8988T (cell line): ENCODE measurements at places on chromosomes 12 and 14.
A peak's percentile ranks its signal among the peaks of the same experiment; 100 is the strongest.

GRCh38 chr12:5073853-5074252 lies 30.2 kb downstream of the KCNA5 start:
- no peak for DNase-seq

- no peak for DNase-seq
These were observed 98.4 kb downstream of the RMST start for GRCh38 chr12:97560786-97561618.

DNA sequence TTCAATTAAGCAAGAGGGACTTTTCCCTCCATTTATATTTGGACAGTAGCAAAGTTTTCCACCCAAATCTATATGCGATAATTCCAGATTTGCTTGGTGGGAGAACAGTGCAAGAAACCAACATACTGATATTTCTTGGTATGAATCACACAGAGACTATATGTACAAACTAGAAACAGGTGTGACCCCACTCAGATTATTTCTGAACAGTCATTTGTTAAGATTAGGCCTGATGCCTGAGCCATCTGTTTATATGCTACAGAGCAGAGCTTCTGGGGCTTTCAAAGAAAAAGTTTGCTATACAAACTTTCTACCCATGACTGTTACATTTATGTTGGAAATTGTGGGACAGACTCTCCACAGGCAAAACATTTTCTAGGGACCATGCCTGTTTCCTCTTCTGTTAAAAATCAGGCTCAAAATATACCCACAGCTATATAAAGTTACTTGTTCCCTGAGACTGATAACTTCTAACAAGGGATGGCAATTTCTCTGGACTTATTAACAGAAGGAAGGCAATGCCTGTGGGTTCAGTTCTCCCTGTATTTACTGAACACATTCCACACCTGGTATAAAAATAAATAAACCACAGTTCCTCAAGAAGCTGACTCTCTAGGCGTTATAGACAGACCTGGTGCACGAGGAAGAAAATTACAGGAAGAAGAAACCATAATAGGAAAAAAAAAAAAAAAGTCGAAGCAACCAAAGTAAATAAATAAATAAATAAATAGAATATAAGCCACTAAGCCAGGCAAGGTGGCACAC lies 8.0 kb downstream of the PTPN21 start:
- no peak for DNase-seq

DNA sequence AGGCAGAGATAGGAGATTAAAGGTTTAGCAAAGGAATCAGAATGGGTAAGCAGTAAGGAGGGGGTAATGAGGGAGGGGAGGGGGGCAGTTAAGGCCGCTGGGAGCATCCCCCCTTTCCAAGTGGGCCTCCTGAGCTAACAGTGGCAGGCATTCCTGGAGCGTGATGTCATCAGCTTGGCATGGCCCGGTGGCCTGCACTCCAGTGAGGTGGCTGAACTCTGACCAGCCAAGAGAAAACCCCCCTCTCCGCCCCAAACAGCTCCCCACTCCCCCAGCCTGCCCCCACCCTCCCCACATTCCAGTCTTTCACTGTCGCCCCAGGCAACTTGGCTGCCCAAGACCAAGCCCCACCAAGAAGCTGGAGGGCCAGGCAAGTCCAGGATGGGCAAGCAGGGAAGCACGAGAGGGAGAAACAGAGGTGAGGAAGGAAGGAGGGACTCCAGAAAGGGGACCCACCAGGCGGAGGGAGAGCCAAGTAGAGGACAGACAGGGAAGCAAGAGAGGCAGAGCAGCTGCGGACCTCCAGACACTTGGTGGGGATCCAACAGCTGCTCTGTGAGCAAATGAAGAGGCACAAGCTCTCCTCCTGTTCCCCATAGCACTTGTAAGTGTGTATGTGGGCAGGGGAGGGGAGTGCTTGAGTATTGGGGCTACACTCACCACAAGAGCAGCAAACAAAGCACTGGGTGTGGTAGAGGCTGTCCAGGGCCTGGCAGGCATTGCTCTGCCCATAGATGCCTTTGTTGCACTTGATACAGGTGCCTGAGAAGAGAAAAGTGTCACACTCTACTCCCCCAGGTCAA lies 4.5 kb downstream of the AJUBA start:
- DNase-seq = peak; percentile 68

- no peak for DNase-seq
These were observed 357.1 kb downstream of the BCL11B start for GRCh38 chr14:98914942-98915341.

DNA sequence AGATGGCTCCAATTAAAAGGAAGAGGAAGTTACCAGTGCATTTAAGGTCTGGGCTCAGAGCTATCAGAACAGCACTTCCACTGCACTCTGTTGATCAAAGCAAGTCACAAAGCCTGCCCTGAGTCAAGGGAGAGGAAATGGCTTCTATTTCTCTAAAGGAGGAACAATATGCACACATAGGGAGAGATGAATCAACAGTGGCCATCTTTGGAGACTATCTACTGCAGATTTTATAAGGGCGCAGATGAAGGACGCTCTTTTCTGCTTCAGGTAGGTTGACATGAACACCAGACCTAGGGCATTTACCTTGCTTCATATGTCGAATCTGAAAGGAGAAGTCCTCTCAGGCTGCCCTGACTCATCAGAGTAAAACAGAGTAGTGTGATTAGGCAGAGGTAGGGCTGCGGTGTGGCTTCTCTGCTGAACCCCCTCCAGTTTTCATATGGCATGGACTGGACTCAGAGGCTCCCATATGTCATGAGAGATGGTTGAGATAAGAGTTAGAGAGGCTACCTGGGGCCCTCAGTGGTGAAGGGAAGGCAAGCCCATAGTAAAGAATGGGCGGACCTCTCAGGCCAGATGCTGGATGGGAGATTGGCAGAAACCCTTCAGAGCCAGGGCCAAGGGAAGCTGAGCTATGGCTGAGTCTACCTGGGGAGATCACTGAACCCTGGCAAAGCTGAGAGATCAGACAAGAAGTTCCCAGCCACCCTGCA lies 84.4 kb downstream of the ARF6 start:
- DNase-seq = no peak

- no peak for DNase-seq
These were observed 378.4 kb downstream of the CCDC91 start for GRCh38 chr12:28568704-28569103.

DNA sequence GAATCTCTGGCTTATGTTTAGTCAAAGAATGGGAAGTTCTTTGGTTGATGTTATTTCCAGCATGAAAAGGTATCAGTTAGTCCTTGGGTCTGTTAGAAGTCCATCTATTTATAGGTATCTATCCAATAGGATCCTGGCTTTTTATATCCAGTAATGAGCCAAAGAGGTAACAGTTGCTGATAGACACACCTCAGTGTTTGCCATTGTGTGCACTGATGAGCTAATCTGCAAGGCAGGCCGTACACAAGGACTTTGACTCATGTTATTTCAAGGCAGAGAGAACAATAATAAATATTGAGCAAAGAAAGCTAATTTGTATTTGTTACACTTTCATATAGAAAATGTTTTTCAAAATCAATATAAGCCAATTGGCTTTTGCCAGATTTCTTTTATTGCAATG lies 56.4 kb downstream of the GLT1D1 start:
- no peak for DNase-seq

DNA sequence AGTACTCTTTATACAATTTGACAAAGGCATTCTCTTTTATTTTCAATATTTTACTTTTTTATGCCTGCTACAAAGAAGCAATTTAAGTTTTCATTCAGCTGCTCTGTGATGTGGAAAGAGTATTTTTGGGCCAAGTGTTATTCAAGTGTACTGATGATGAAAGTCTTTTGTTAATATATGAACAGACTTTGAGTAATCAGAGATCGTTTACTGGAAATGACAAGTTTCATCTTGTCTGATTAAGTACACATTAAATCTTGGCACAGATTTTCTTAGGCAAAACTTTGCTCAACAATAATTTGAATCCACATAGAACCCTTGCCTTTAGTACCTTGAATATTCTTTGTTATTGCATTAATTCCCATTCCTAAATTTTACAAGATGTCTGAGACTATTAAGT lies 13.3 kb upstream of the PZP start:
- no peak for DNase-seq

DNA sequence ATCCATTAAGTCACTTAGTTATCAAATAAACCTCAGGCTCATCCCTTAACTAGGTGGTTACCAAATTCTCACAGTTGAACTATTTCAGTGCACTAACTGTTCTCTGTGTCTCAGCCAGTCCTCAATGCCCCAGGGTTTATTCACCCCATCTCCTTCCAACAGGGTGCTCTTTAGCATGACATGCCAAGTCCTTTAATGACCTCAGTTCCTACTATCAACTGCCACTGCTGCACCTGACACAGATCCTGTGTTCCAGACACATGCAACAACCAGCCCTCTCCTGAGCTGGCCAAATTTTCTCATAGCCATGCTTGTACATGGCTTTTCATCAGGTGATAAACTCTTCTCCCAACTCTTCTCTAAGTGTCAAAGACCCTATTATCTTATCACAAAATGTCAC lies 80.0 kb downstream of the ATXN2 start:
- no peak for DNase-seq

- no peak for DNase-seq
These were observed 67.3 kb downstream of the DACT1 start for GRCh38 chr14:58705066-58705465.

DNA sequence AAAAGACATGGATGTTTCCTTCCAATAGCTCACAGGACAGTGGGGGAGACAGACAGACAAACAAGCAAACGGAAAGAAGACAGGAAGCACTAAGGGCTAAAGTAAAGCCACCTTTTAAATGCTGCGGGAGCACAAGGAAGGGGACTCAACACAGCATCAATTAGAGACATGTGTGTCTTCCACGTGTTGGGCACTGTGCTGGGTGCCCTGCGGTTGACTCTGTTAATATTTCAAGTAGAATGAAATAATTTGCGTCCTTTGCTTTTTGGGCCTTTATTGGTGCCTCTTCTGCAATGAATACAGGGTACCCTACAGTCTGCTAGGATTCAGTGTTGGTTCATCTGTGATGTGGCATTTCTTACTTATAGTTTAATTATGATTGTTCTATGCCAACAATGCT lies 90.9 kb upstream of the CPM start:
- no peak for DNase-seq

DNA sequence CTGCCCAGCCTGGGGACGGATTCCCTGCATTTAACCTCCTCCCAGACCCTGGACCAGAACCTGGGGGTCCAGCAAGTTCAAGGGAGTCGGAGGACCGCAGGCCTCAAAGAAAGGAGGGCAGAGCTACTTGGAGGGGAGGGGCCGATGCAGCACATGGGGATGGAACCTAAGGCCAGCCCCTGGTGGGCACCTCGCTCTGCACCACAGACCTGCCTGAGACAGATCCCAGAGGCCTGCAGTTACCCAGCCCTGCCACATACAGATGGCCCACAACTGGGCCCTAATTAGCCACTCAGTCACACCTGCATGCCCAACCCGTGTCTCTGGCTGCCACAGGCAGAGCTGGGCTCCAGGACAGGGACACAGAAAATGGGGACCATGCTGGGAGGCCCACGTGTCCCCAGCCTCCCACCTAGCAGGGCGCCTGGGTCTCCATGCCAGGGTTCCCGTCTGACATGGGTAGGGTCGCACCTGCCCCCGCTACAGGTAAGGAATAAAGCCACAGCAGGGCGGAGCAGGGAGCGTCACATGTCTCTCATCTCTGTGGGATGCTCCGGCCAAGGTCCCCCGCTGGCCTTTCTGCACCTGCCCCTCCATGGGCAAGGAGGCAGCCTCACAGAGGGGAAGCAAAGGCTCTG lies 16.7 kb downstream of the AKT1 start:
- DNase-seq = peak; percentile 49

DNA sequence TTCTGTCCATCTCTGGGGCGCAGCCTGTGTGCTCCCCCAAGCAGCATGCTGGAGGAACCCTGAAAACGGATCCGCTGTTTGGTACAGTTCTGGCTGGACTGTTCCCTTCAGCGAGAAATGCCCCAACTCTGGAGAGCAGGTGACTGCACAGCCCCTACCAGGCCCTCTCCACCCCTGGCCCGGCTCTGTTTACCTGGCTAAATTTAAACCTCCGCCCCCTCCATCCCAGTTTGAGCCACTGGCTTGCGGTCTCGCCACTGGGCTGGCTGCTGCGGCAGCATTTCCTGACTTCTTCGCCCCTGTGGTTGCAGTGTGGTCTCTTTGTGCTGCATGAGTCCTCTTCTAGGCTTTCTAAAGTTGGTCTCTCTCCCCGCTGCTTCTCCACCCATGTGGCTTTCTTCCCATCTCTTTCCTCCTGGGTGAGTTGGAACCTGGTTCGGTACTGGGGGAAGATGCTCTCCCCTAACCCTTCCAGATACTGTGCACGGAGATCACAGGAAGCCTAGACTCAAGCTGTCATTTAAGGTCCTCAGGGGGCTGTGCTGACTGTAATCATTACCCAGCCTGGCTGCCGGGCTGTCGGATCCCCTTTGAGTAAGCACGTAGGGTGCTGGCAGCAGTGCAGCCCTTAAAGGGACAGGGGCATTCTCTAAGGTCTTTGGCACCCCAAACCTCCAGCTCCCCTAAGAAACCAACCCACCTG lies 60.6 kb downstream of the FBXL14 start:
- DNase-seq = peak; percentile 37

DNA sequence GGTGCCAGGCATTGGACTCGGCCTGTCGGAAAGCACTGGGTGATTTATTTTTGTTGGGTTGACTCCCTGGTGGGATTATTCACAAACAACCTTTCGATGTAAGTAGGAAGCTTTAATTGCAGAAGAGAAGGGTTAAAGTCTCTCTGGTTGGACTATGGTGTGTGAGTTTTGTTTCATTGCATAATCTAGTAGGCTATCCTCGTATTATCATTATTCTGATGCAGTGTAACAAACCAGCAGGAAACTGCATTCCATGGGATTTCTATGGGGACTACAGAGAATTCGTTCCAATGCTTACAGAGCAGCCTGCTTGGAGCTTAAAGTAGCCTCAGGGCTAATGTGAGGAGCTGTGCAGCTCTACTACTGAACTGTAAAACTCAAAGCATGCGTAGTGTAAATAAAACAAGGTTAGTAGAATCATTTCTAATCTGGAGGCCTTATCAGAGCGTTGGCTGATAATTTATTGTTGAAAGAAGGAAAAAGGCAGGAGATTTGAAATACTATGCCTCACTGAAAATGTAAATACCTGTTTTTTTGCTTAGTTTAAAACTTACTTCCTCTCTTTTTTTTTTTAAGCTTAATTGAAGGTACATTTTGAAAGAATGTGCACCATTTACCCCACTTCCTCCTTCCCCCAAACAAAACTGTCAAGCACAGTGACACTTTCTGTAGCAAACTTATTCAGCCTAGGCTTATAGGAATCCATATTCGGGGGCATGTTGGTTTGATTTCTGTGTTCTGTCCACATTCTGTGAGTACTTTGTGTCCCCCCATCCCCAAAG lies 226.7 kb downstream of the NPAS3 start:
- no peak for DNase-seq

DNA sequence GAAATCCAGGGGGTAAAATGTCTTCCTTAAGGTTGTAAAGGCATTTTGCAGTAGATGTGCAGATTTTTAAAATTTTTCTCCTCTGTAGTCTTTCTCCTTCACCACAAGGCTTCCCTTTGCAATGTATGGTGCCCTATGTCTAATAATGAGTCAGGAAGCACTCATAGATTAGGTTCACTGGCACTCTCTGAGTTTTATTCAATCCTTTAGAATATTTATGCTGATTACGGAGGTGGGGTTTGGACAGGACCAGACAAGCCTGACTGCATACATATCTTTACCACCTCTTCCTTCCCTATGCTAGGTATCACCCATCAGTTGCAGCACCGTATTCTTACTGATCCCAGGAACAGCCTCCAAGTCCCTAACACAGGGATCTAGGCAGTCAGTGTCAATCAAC lies 99.5 kb downstream of the NEDD1 start:
- DNase-seq = no peak

- DNase-seq = no peak
These were observed 1.1 kb downstream of the WDR20 start for GRCh38 chr14:102140750-102141145.

- no peak for DNase-seq
These were observed 3.0 kb upstream of the KRT6A start for GRCh38 chr12:52496054-52496453.
